ENCODE measurements at places on chromosomes 5 and 9. TPM values are rescaled to one million over a fixed set of nuclear protein-coding genes. Genes with fewer than 3 reads are reported as not detected.

GRCh38 chr5:143931986-143932385 is 120.0 kb downstream of the HMHB1 start:
- DNase-seq, result no peak

Gene PTGER4
- total RNA-seq, result 0.95 TPM

DNA sequence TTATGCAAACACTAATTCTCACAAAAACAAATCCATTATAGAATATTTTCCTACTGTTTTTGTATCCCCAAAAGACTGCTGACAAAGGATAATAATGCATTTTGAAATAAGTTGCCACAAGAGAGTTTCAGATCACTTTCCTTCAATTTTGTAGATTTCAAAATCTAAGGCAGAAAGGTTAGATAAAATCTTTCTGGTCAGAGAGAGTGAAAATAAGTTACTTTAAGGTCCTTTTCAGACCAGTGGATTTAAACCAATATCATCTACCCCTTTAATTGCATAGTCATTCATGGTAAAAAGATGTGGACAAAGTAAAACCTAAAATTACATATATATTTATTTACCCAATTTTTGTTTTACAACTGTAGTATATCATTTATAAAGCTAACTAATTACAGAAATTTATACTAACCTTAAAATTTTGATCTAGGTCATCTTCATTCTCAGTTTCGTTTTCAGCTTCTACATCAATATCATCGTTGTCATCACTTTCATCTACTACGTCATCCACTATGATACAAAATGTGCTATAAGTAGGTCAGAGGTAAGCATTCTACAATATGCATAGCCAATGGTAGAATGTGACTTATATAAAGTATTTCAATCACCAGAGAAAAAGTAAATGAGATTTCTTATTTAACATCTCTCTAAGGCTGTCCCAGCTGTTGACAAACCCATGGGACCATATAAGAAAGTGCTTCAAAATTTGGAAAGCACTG is 95.7 kb downstream of the AGTPBP1 start:
- DNase-seq, result no peak

Gene CDX1
- not detected for total RNA-seq

GRCh38 chr9:35680331-35681105 is 6.8 kb downstream of the CA9 start:
- DNase-seq, result no peak

- DNase-seq, result no peak
Observed at GRCh38 chr5:172385010-172385563, 69.2 kb downstream of the SH3PXD2B start.

DNA sequence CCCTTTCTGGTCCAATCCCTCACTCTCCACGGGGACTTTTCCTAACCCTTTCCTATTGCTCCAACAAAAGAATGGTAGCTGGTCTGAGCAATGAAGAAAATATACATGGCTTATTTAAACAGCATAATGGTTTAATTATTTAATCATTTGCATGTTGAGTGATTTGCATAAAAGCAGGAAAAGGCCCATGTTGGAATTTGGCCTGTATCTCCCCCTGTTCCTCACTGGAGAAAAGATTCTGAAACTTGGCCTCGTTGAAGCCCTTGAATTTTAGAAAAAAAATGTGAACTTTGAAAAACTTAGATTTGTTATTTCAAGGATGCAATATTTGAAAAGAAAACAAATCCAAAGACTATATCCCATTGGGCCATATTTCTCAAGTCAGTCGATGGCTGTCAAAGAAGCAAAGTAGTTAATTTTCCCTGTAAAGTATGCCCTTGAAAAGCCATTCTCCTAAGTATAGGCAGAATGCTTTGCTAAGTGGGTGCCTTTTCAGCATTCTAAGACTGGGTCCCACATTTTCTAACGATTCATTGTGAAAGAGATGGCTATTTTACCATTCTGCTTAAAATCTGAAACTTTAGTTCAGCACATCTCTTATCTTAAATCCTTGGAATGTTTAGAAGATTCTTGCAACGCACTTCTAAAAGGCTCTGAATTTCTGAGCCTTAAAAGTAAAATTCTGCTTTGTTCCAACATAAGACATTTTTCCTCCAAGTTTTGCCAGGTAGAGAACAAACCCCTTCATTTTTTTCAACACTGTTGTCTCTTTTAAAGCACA is 428.8 kb downstream of the ARHGEF28 start:
- DNase-seq, result no peak

GRCh38 chr9:22201256-22201655 is 192.2 kb upstream of the CDKN2B start:
- DNase-seq, result no peak

DNA sequence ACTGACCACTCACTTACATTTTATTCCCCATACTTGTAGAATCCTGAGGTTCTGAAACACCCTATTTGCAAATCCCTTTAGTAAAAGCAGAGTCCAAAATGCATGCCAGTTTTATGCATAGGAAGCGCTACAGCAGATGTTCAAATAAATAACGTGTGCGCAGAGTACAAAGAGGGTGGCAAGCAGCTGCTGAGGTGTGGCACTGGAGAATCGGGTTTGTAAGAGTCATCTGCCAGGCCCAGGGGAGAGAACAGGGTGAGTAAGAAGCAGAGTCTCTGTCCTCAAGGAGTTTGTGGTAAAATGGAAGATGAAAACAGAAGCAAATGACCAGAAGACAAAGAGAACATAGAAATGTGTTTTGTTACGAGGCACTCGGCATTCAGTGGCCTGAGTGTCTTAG is 288.8 kb downstream of the GLIS3 start:
- DNase-seq, result no peak

Gene PTBP3
- 42.7 TPM for total RNA-seq

- no peak for DNase-seq
Observed at GRCh38 chr9:110073356-110073905, 134.5 kb downstream of the C9orf152 start.

- DNase-seq, result peak; percentile 97
Observed at GRCh38 chr5:133240425-133241091, 188.7 kb downstream of the HSPA4 start.

DNA sequence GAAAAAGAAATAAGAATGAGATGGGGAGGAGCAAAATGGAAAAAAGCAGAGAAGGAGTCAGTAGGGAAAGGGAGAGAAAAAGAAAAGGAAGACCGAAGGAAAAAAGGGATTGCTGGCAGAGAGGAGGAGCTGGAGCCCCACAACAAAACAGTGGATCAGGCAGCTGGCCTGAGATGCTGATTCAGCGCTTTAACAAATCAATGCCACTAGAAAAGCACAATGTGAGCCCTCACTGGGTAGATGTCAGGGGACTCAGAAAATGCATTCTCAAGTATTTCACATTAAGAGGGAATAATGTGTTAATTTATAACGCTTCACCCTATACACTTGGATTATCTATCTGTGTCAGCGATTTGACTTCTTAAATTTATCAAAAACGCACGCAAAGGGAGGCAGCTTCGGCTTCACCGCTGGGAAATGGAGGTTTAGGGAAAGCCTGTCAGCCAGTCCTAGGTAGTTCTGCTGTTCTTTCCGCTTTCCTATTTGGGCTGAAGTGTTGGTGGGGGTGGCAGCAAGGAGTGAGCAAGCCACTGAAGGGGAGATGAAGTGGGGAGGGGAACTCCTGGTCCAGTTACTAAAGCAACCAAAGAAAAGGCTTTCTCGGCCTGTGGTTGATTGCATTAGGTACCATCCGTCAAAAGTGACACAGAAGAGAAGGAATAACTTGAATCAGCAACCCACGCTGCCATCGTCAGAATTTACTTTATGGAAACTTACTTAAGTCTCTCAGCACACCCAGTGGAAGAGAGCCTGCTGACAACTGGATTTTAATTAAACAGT is 161.6 kb downstream of the BNC2 start:
- no peak for DNase-seq

GRCh38 chr5:121024416-121025311 is 560.6 kb downstream of the PRR16 start:
- DNase-seq, result no peak

DNA sequence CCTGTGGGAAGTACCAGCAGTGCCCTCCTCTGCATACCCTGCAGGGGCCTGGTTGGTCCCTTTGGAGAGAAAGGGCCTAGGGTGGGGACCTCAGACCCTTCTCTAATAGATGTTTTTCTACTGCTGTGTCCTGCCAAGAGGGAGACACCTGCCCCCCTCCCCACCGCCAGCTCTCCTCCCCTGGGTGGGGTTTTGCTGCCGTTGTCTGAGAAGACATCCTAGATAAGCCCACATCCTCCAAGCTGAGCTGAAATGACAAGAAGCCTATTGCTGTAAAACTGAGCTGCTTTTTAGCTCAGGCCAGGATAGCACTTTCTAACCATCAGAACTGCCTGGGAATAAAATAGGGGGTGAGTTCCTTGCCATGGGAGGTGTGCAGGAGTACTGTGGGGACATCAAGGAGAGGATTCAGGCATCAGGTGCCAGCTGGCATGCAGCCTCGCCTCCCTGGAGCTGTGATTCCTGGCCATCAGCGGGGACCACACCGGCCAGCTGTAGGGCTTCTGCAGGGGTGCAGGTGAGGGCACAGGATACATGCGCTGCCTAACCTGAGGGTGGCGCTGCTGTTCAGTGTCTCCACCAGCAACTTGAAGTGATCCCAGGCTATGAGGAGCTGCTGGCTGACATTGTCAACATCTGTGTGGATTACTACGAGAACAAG is 37.9 kb downstream of the CYFIP2 start:
- peak; percentile 42 for DNase-seq

Gene ARL14EPL
- total RNA-seq, result not detected

DNA sequence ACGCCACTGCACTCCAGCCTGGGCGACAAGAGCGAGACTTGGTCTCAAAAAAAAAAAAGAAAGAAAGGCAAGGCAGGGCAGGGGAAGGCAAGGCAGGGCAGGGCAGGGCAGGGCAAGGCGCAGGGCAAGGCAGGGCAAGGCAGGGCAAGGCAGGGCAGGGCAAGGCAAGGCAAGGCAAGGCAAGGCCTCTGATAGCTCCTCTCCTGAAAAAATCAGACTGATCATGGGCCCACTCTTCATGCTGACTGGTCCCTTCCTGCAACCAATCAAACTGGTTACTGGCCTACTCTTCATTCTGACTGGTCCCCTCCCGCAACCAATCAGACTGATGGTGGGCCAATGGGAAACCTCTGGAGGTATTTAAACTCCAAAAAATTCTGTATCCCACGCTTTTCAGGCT is 3.4 kb upstream of the ZBTB5 start:
- no peak for DNase-seq

Gene TEX48
- not detected for total RNA-seq

Gene SEMA4D
- 1.3 TPM for total RNA-seq

DNA sequence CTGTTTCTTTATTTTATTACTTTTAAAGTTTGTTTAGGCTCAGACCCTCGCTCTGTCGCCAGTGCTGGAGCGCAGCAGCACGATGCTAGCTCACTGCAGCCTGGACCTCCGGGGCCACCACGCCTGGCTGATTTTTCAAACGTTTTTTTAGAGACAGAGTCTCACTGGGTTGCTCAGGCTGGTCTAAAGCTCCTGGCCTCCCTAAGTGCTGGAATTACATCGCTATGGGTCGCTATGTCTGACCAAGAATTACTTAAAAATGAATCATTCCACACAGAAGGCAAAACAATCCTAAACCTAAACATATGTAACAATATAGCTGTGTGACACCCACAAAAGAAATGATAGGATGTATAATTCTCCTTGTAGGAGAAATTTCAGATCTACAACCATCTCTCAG is 86.9 kb upstream of the SIMC1 start:
- DNase-seq, result no peak

DNA sequence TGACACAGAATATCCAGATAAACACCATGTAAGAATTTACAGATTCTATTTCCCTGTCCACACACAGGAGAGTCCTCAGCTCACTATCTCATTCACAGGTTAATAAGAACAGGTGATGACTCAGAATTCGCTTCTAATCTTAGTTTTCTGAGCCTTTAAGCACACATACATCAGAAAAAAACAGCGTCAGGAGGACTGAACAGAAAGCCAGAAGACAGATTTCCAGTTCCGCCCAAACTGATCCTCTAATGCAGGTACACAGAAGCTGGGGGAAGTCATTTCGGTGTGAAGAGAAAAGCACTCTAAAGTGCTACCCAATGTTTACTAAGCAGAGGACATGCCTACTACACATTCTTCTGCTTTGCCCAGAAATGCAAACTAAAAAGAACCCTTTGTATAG is 1.6 kb downstream of the CEMIP2 start:
- DNase-seq, result no peak

- DNase-seq, result no peak
Observed at GRCh38 chr5:75522025-75522424, 10.3 kb downstream of the POLK start.

Gene ANKRD34B
- 0.18 TPM for total RNA-seq

GRCh38 chr5:148768806-148769415 is 57.5 kb upstream of the ADRB2 start:
- DNase-seq, result no peak

- DNase-seq, result no peak
Observed at GRCh38 chr9:126459546-126459945, 132.9 kb downstream of the MVB12B start.

Gene DEPDC1B
- total RNA-seq, result 21.5 TPM

Gene KIAA0825
- total RNA-seq, result 0.08 TPM

GRCh38 chr9:17656889-17657288 is 78.0 kb downstream of the SH3GL2 start:
- no peak for DNase-seq

Gene SHISAL2B
- total RNA-seq, result not detected

Gene CDH9
- not detected for total RNA-seq

Gene SLC9A3
- 2.9 TPM for total RNA-seq

GRCh38 chr5:80039650-80040049 is 4.5 kb downstream of the THBS4 start:
- no peak for DNase-seq

DNA sequence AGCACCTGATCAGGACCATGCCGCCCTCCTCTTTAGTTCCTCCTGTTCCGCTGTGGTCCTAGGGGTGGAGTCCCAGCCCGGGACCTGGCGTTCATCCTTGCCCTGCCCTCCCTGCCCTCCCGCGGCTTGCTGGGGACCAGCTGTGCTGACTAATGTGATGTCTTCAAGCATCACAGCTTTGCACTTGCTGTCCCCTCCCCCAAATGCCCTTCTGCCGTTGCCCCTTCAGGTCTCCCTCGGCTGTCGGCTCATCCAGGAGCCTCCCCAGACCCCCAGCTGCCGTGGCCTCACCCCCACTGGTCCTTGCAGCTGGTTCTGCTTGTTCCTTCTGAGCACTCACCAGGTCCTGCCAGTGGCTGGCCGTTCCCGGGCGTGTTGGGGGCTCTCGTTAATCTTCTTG is 19.9 kb downstream of the RXRA start:
- DNase-seq, result no peak

Gene STK10
- 24.3 TPM for total RNA-seq

GRCh38 chr9:23774266-23774665 is 51.8 kb downstream of the ELAVL2 start:
- DNase-seq, result no peak

DNA sequence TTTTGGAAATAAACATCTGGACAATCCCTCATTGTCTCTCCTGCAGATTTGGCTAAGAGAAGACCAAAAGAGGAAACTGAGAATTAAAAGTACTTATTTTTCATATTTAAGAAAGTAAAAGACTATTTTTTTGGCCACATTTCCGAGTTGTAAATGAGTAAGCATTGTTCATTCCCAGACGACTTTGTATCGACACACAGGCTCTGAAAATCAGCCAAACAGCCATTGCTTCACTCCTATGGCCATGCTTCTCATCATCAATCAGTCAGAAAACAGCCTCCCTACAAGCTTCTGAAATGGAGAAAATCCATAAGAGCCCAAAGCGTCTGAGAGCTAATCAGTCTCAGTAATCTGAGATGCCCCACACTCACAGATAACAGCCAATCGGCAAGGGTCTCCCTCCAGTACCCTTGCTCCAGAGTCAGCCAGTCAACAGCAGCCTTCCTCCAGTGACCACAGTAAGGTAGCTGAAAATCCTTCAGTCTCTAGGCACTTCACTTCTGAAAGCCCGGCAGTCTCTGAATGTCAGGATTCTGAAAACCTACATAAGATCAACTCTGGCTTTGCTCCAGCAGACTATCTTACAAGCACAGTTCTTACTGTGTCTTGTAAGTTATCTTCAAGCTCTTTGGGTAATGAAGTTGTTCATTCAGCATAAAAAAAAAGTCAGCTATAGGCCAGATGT is 30.9 kb downstream of the CDO1 start:
- DNase-seq, result no peak

Gene TMC1
- not detected for total RNA-seq
